Muscle of leg (tissue), 16 donors: ENCODE measurements at places on chromosomes 12 and 14. TPM values are rescaled to one million over a fixed set of nuclear protein-coding genes. Genes with fewer than 3 reads are reported as not detected.

DNA sequence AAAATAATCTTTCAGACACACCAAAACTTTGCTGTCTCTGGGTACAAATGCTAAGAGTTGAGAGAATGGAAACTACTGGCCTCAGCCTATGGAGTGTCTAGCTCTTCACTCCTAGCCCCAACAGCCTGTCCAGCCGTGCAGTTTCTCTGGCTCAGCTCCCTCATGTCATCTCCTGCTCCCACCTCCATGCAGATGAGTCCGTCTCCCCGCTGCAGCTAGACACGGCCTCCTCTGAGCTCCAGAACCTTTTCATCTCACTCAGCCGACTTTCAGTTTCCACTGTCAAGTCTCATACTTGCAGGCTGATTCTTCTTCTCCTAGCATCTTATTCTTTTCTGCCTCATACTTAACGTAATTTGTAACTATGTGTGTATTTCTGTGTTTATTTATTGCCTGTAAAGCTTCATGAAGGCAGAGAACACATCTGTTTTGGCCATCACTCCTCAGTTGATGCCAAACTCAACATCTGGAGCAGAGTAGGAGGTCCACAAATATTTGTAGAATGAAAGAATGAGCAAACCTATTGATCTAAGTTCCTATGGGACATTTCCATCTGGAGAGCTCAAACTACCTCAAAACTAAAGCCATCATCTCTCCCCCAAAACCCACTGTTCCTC lies 139.8 kb upstream of the PWP1 start:
- H3K27me3 ChIP-seq: no peaks in the 10 kb centered on the region
- DNase-seq: peak; percentile 98
- no peaks in the 10 kb centered on the region for H3K36me3 ChIP-seq
- peak overlapping the region; percentile 83 for H3K27ac ChIP-seq

DNA sequence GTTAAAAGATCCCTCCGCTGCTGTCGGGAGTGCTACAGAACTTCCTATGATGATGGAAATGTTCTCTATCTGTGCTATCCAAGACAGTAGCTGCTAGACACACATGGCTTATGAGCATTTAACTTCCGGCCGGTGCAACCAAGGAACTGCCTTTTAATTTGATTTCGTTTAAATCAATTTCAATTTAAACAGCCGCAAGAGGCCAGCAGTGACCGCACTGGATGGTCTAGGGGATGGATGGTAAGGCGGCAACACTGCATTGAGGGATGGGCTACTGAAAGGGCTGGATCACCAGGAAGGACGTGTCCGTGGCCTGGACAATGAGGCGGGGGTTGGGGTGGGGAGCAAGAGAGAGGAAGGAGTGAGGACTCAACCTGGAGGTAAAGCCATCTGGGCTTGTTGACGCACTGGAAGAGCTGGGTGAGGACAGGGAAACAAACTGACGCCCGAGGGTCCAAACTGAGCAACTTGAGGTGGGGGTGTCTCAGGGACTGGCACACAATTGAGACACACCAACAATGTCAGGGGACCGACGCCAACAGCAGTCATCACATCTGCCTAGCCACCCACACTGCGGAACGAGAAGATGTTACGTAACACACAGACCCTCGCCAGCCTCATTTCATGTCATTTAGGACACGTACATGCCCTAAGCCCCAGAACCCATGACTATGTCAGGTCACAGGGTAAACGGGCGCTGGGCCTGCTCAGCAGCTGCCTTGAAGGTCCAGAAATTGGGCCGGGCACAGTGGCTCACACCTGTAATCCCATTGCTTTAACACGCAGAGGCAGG lies 57.6 kb downstream of the SCARB1 start:
- H3K27ac ChIP-seq: no peak overlapping the region
- no peaks in the 10 kb centered on the region for H3K27me3 ChIP-seq
- H3K4me3 ChIP-seq: no peak overlapping the region
- no peak for DNase-seq

- peak; percentile 84 for DNase-seq
- H3K27ac ChIP-seq: peak overlapping the region; percentile 71
- H3K36me3 ChIP-seq: peaks cover 9% of the 10 kb centered on the region
- peaks cover 13% of the 10 kb centered on the region for H3K4me1 ChIP-seq
Measured at GRCh38 chr14:90739318-90740068, 76.7 kb downstream of the TTC7B start.

GRCh38 chr14:56797003-56797568 lies 13.2 kb downstream of the OTX2 start:
- no peak overlapping the region for H3K27ac ChIP-seq
- H3K4me1 ChIP-seq: peaks cover 15% of the 10 kb centered on the region
- peaks cover 76% of the 10 kb centered on the region for H3K27me3 ChIP-seq
- DNase-seq: no peak

Gene TCL1B
- not detected for total RNA-seq

Gene STAB2
- 1.3 TPM for total RNA-seq

Gene ADAM21
- 0.09 TPM for total RNA-seq

Gene RDH5
- 22.0 TPM for total RNA-seq
